Activated T-helper 1 cell treated with anti-CD3 and anti-CD28 coated beads, Interleukin-2, amount 50 U/mL, for 16 hours (primary cell): ENCODE measurements at places on chromosomes 5 and 9.

DNA sequence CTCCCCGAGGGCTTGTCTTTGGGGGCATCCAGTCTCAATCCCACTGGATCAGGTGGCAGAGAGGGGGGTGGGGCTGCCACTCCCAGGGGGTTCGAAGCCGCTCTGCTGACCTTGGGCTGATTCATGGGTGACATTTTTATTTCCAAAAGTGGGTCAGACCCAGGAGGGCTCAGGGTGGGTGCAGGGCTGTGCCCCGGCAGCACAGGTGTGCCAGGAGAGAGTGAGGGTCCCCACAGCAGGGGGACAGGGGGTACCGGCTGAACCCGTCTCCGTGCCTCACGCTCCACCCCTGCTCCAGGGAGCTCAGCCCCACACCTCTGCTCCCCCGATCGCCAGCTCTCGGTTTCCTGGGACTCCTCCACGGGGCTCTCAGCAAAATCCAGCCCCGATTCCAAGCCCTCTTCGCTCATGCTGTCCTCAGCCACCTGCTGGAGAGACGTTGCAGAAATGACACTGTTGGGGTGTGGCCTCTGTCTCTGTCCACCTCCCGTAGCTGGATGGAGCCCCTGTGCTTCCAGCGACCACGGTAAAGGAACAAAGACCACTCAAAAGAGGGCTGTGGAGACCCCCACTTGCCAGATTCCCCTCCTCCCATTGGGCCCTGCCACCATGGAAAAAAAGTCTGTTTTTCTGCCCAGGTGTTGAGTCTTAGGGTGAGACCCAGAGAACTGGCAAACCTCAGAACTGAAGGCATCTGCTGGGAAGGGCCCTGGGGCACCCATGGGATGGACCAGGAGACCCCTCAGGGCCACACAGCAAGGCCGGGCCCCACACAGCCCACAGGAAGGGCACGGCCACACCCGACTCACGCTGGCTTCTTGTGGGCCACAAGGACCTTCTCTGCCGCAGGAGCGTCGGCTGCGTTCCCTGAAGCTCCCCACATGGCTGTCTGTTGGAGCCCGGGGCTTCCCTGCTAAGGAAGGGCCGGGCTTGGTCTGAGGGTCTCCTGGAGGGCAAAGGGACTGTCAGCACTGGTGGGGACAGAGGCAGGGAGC lies 10.6 kb upstream of the QSOX2 start:
- DNase-seq = no peak

GRCh38 chr5:60883229-60883628 lies 39.2 kb upstream of the ELOVL7 start:
- no peak for DNase-seq

- DNase-seq = no peak
Observed at GRCh38 chr5:123051206-123051605, 14.7 kb upstream of the PPIC start.

- no peak for DNase-seq
Observed at GRCh38 chr9:2817999-2818803, 25.7 kb downstream of the PUM3 start.

DNA sequence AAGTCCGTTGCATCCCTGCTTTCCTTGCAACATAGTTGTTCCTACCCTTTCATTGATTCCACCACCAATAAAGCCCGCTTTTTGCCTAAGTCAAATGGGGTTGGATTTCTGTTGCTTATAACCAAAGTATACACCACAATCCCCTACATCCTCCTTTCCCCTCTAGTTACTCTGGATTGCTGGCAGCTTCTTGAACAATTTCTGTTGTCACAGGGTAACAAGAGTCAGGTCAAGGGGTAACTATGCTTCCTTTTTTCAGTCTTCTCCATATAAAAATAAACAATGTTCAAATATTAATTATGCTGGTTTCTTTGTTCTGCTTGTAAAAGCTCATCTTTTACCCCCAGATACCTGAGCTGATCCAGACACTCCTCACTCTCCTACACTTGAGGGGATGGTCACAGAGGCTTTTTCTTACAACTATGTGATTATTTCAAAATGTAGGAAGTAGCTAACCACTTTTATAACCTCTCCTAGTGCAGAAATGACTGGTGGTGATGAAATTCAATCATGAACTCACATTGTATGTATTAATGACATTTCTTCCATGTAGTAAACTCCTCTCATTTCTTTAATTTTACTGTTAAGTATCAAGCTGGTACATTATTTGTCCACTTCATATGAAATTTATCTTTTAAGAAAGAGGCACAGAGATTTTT lies 136.5 kb downstream of the SNX18 start:
- DNase-seq = no peak

DNA sequence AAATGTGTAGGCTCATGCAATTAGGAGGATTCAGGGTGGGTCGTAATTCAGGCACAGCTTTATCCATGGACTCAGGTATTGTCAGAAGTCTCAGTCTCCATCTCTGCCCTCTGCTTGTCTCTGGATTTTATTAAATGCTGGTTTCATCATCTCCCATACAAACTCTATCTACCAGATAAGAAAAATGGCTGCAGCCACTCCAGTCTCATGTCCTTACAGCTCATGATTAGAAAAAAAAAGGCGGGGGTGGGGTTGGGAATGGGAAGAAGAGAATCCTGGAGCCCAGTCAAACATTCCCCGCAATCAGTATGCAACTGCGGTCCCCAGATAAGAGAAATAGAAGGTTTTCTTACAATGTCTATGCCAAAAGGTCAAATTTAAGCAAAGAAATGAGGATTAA lies 7.6 kb upstream of the FBXO38 start:
- DNase-seq = no peak

DNA sequence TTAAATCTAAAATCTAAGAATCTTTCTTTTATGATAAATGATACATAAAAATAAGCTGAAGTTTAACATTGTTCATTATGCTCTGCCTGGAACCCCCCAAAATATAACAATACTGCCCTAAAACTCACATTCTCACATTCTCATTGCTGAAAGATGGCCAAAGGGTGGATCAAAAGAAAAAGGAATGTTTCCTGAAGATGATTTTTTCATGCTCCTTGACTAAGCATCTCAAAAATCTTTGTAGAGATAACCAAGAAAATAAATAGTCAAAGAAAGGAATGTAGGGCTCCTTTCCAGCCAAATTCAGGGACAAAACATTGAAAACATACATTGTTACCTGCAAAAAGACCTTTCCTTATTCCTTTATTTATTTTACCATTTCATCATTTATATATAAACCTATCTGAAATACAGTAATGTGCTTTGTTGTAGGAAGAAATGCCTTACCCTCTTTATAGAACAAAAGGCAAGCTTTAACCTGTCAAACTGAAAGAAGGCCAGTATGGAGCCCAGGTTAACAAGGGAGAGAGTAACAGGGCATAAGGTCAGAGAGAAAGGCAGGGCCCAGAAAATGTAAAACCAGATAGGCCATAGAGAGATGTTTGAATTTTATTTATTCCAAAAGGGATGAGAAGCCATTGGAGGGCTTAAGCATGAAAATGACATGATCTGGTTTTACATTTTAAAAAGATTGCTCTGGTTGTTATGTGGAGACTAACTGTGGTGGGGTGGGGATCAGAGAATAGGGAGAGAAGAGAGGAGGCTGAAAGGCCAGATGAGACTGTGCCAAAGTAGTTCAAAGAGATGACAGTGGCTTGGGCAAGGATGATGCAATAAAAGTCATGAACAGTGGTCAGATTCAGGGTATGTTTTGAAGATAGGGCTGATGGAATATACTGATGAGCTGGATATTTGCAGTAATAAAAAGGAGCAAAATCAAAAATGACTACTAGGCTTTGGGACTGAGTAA lies 37.3 kb upstream of the CDK5RAP2 start:
- DNase-seq = no peak

DNA sequence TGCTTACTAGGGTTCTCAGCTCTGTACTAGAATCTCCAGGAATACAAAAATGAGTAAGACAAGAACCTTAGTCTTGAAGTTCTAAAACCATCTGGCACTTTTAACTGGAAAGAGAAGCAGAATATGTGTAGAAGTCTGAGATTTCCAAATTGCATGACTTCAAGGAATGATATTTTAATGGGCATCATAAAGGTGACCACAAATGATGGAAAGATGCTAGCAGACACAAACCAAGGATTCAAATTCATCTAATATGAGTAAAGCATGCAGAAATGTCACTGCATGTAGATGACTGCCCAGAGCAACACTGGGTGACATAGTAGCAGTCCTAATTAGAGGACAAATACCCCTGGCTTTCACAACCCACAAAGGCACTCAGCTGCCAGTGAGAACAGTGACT lies 117.2 kb downstream of the RPS23 start:
- no peak for DNase-seq

DNA sequence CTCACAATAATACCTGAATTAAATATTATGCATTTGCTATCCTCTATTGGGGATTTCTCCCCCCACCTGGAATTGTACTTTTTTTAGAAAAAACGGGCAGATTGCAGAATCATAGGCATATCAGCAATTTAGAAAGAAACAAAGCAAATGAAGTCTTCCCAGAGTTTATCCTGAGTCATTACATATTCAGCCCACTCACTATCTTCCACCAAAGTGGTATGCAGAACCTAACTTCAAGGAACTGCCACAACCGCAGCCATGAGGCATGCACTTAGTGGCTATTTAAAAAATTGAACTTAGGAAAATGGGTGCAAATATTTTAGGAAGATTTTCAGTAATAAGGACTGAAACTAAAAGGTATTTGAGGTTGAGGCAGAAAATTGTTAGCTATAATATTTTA lies 48.6 kb downstream of the UBAP1 start:
- no peak for DNase-seq

DNA sequence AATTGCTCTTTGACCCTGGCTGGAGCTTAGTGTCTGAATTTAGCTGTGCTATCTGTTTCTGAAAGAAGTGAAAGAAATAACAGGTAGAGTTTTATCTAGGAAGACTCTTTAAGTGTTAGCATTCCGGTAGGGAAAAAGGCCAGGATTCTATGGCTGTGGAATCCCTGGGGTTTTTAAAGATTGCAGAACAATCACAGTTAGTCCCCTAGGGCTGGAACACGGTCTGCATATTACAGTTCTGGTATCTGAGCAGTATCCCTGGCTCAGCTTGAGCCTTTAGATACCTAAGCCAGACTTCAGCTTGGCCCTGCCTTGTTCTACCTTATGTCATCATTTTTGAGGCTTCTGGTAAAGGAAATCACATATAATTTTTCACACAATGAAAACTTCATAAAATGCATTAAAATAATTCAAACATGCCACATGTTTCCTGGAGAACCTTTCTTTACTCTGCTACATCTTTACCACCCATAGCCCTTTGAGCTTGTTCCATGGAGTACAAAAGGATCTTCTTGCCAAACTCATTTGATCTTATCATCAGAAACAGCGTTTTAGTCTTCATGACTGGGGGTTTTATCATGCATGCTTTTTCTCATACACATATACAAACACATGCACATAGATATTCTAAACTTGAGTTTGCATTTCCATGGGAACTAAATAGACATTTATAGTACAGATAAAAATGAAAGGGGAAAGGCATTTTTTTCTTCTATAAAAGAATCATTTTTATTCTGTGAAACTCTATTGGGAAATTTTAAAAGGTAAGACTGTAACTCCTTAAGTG lies 410.8 kb downstream of the CETN3 start:
- DNase-seq = no peak
